ENCODE measurements at places on chromosomes 2 and 18.

GRCh38 chr18:39635966-39636365 is 2070.4 kb upstream of the CELF4 start:
- no peak for DNase-seq

GRCh38 chr2:149747456-149747855 is 159.9 kb upstream of the MMADHC start:
- DNase-seq = no peak

DNA sequence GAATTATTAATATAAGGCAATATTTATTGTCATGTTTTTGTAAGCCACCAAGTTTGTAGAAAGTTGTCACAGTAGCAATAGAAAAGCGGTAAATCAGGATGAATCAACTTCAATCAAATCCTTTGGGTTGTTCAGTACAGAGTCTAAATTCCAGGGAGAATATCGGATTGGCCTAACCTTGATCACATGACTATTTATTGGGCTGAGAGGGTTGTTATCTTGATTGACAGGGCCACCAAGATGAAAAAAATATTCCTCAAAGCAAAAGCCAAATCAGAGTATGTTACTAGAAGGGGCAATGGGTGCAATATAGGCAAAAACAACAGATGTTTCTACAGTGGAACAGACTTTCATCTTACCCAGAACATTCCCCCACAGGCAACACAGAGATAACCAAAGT is 270.0 kb downstream of the METTL4 start:
- no peak for DNase-seq

DNA sequence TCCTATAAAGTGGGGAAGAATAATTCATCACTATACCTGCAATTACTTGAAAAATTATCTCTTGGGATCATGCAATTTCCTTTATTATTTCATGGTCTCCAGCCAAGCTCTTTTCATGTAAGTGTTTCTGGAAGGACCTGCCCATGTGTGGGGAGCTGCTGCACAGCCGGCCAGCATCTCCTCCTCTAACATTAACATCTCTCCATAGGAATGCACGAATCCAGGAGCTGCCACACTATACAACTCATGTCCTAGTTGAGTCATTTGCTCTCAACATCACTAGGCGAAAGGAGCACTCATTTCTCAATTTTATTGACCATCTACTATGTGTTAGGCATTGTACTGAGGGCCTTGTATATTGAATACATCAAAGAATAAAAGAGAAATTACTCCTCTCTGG is 144.3 kb upstream of the ERBB4 start:
- DNase-seq = no peak

DNA sequence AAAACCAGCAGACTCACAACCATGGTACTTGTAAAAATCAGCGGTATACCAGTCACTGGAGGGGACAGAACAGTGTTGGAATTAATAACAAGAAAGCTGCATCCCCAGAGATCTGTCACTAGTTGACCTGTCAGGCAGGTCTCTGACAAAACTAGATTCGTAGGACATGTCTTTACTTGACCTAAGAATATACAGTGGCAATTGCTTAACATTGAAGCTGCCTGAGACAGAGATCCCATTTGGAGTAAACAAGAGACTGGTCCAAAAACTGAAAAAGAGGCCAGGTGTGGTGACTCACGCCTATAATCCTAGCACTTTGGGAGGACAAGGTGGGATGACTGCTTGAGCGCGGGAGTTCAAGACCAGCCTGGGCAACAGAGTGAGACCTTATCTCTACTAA is 7.2 kb upstream of the SS18 start:
- DNase-seq = no peak

DNA sequence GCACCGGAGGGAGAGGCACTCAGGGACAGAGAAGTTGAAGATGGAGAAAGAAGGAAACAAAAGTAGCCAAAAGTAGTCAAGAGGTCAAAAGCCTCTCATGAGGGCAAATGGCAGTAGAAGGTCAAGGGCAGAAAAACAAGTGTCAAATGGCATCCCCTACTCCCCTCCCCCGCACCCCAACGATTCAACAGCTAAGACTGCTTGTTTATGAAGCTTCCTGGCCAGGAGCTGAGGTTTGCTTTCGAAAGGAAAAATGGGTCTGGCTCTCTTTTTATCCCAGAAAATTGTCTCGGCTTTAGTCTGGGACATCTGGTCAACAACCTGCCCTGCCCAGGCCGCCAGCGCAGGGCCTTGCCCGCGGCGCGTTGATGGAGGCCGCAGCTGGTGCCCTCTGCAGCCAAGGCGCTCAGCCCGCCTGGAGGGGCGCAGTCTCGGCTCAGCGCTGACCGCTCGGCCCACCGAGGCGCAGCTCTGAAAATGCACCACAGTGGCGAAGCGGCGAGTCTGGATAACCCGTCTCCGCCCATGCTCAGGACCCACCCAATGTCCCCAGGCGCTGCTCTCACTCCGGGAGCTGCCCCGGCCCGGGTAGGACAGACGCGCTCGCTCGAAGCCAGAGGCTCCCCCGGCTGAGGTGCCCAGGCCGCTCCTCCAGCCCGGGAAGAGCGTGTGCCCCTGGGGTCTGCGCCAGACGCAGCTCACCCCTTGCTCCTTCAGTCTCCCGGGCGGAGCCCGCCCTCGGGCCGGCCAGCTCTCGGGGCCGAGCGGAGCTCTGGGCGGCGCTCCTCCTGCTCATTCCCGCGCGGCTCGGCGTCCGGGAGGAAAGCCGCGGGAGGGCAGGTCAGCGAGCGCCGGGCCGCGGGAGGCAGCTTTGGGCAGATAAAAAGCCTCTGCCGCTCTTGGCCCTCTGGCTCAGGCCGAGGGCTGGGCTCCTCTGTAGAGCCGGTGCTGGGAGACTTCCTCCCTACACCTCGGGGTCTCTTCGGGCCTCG is 1.8 kb upstream of the TBR1 start:
- no peak for DNase-seq

DNA sequence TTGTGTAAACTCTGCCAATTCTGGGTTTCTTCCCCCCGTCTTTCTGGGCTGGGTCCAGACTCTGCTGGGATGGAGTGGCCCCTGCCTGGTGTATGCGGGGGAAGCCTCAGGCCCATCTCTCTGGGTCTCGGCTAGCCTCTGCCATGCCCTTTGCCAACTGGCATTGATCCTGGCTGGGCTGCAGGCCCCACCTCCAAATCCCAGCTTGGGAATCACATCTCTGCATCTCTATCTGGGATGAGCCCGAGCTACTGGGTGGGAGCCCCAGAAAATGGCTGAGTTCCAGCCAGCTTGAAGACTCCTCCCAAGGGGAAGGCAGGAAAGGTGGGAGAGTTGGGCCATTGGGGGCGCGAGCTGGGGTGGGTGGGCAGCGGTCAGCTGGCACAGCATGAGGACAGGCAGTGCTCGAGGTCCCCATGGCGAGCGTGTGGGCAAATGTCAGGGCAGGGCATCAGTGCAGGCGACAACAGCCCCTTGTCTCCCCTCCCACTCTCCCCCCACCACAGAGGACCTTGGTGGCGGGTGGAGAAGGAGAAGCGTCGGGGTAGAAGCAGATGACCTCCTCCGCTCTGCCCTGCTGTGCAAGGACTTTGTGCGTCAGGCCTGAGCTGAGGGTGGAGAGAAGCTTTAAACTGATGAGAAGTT is 139.4 kb downstream of the ASB1 start:
- no peak for DNase-seq

DNA sequence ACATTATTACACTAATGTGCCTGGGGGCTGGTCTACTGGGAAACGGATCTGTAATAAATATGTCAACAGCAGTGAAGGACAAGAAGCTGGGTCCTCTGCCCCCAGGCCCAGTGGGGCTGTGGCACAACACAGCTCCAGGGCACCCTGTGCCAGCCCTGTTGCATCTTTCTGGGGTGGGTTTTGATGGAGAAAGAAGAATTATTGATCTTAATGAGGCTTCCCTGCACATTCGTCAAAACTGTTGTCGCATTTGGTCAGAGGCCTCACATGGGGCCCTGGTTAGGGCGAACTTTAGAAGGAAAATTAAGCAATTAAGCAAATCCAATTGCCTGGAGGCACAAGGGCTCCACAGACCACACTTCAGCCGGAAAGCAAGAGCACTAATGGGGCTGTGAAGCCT is 30.0 kb upstream of the TWIST2 start:
- DNase-seq = no peak

DNA sequence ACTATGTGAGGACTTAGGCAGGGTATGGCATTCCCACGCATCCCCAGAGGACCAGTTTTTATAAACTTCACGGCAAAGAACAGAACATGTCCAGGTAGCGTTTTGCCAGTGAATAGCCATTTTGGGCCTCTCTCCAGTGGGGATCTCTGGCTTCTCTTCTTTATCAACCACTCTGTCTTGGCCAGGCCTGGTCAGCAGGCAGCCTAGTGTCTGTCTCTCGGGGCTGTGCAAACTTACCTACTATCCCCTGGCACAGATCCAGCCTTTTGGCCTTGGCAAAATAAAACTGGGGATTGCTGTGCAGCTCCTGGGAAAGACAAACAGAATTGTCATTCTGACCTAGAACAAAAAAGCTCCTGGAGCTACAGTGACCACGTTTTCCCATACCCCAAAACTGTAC is 14.5 kb downstream of the CAPN14 start:
- no peak for DNase-seq

GRCh38 chr2:23526114-23526513 is 141.1 kb downstream of the KLHL29 start:
- DNase-seq = no peak

DNA sequence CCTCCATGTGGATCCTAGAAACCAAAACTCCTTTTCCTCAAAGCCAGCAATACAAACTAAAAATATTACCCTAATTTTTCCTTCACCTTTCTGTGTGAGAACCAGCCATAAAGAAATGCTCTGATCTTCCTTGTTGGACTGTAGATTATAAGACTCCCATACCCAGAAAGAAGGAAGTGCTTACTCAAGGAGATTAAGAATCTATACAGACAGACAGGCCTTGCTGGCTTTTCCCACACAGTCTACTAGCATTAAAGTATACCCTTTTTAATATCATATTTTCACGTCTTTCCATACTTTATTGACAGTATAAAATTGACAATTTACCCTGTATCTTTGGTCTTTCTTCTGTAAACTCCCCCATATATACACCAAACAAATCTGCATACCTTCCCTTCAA is 139.0 kb downstream of the GULP1 start:
- DNase-seq = no peak

- no peak for DNase-seq
Measured at GRCh38 chr2:212649646-212650045, 111.0 kb upstream of the ERBB4 start.

GRCh38 chr2:6947929-6948676 is 30.9 kb downstream of the RNF144A start:
- no peak for DNase-seq

GRCh38 chr2:13745330-13745729 is 887.2 kb upstream of the LRATD1 start:
- DNase-seq = no peak

- peak; percentile 10 for DNase-seq
Measured at GRCh38 chr2:212815453-212815852, 276.9 kb upstream of the ERBB4 start.

GRCh38 chr2:28394997-28395333 is 2.3 kb downstream of the FOSL2 start:
- no peak for DNase-seq

DNA sequence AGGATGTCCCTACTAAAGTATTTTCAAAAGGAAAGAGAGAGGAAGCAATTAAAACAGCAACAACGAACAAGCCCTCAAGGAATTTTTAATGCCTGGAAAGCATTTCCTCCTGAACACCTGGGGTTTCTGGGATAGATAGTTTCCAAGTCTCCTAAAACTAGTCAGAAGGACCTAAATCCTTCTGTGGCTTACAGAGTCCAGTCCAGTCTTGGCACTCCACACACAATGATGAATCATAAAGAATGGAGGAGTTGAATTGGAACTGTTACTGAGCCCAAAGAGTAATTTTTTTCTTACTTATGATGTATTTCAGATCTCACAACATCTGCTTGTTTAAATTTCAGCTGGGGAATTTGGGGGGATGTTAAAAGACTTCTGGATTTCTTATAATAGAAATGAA is 144.6 kb upstream of the SETBP1 start:
- no peak for DNase-seq

- DNase-seq = no peak
Measured at GRCh38 chr18:23842305-23842704, 153.1 kb downstream of the LAMA3 start.

- no peak for DNase-seq
Measured at GRCh38 chr2:222361787-222362186, 62.6 kb upstream of the SGPP2 start.

All from GM12864 (cell line).